ENCODE measurements at places on chromosomes 6 and 20.

DNA sequence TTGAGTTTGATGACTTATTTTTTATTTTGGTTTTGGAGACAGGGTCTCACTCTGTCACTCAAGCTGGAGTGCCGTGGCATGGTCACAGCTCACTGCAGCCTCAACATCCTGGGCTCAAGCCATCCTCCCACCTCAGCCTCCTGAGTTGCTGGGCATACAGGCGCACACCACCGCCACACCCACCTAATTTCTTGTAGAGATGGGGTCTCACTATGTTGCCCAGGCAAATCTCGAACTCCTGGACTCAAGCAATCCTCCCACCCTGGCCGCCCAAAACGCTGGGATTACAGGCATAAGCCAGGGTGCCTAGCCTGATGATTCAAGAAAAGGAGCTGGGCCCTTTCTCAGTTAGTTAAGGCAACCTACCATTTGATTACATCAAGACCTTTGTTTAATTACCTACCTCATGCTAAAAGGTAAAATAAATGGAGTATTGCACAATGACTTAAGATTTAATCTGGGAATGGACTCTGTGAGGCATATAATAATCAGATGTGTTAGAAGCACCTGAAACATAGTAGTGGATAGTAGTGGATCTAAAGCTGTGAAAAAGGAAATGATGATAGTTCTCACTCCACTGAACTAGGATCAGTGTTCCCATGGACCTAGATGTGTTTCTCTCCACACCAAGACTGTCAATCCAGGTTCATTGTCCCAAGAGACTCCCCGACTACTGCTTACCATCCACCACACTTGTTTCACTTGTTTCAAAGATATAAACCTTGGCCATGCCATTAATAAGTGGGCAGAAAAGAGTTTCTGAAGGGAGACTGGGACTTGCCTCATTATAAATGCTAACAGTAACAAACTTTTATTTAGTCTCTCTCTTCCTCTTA is 2.1 kb downstream of the TNFRSF21 start:
- no peak for DNase-seq

GRCh38 chr6:94751641-94752329 is 825.5 kb upstream of the MANEA start:
- DNase-seq = no peak

GRCh38 chr6:166760288-166760687 is 133.2 kb upstream of the RPS6KA2 start:
- DNase-seq = peak; percentile 36

DNA sequence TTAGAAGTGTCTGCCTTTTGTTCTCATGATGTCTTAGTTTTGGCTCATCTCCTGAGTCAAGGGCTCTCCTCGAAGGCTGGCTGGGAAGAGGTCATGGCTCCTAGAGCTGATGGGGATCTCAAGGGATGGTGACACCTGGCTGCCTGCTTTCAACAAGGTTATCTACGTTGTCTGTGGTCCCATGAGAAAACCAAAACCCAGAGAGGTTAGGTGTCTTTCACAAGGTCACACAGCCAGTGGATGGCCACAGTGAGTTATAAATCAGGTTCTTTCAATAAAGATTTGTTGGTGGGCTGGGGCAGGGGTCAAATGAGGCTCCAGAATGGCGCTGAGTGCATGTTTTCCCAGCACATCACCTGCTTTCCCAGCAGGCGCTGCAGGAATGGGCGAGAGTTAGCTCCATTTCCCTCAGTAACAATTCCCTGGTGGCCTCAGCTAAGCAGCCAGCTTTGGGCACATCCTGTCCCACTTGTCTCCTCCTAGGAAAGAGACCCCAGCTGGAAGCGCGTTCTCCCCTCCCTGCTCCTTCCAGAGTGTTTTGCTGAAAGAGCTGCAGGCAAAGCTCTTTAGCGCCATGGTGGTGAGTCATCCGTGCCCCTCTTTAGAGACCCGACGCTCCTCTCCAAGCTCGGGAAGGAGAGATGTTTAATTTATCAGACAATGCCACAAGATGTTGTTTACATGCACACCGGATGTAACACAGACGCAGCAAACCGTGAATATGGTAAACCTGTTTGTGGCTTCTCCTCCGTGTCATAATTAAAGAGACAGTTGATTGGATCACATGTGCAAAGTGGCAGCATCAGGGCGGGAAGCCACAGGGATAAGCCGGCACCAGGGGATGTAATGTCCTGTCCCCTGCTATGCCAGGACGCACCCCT is 109.7 kb downstream of the LRFN2 start:
- peak; percentile 63 for DNase-seq

DNA sequence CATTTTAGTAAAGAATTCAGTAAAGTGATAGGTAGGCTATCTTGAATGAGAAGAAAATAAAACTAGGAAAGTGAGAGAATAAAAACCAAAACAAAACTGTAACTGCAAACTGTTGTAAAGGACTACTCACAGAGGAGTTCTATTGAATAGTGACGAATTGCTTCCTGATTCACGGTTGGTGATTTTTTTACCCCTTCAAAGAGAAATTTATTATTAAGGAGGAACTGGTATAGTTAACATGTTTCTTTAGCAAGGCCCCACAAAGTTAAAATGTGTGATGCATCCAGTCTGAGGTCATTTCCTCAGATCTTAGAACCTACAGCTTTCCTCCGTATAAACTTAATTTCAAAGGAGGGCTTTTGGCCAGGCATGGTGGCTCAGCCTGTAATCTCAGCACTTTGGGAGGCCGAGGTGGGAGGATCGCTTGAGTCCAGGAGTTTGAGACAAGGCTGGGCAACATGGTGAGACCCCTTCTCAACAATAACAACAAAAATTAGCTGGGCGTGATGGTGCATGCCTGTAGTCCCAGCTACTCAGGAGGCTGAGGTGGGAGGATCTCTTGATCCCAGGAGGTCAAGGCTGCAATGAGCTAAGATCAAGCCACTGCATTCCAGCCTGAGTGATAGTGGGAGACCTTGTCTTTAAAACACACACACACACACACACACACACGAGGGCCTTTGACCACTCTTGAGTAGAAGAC is 8.3 kb downstream of the PRDM1 start:
- DNase-seq = peak; percentile 53

- DNase-seq = no peak
Measured at GRCh38 chr6:108359901-108360882, 65.3 kb downstream of the AFG1L start.
